ENCODE measurements at places on chromosomes 4 and X.
A peak's percentile ranks its signal among the peaks of the same experiment; 100 is the strongest.

DNA sequence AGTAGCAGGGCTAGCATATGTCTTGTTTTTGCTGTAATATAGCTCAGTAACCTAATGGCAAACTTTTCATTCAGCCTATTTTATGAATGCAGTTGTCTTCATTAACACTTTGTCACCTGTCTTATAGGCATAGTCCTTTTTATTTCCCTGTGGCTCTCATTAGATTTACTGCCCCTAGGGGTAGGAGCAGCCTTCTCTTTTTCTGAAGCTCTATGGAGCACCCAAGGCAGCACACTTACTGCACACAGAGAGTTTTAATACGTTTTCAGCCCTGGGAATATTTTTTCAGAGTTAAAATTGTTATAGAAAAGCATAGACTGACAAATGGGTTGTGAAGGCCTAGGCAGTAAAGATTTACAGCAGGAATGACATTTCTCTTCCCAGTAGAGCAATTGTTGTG lies 406.8 kb downstream of the TMA16 start:
- no peak for DNase-seq

DNA sequence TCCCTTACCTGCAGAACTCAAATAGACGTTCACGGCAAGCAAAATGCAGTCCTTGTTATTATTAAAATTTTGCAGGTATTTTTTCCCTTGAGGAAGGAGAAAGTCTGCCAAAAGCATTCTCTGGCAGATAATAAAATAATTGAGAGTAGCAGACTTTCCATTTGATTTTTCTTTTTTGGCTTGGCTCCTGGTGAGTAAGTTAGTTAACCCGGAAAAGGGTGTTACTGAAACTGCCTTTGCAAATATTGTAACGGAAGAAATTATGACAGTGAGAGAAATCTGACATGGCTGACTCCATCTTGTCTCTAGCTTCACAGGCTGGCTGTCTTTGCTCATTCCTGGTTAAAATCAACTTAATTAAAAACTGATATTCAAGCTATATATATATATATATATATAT lies 100.5 kb downstream of the GPR143 start:
- no peak for DNase-seq

- no peak for DNase-seq
These were observed 389.0 kb upstream of the ZFP42 start for GRCh38 chr4:187606581-187606980.

GRCh38 chrX:40011322-40012038 lies 86.3 kb downstream of the BCOR start:
- no peak for DNase-seq

- DNase-seq, result no peak
These were observed 347.8 kb upstream of the PITX2 start for GRCh38 chr4:110970642-110971041.

DNA sequence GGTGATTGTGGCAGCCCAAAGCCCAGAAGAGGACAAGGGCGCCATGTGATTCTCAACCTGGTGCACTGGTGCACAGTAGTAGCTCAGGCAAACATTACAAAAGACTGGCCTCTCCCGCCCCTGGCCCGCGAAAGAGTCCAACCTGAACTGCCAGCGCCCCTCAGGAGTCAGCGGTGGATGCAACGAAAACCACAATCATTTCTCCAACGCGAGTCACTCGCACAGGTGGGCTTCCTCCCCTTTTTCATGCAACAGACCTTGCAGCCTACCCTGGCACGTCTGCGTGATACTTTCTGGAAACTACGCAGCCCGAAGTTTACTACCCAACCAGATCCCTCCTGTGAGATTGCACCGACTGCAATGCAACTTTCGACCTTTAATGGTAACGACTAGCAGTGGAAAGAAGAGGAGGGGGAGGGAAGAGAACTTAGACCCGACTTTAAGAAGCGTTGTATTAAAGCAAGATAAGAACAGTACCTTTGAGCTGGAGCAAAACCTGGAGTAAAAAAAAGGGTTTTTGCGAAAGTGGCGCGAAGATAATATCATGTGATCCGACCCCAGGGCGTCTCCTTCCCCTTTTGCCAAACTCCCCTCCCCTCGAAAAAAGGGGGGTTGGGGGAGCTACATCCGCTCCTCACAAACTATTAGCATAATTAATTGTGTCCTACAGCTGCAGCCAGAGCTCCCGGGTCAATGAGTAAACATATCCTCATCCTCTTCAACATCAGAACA lies 63.3 kb upstream of the CCDC160 start:
- no peak for DNase-seq

GRCh38 chrX:19382555-19383145 lies 38.9 kb downstream of the PDHA1 start:
- peak; percentile 9 for DNase-seq

DNA sequence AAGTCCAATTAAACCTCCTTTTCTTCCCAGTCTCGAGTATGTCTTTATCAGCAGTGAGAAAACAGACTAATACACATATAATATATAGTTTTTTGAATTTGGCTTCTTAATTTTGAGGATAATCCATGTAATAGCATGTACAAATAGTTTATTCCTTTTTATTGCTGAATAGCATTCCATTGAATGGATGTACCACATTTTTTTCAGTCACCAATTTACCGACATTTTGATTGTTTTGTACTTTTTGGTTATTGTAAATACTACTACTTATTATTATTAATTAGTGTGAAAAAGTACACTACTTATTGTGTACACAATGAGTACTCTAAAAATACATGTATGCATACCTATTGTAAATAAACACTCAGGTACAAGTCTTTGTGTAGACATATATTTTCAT lies 42.3 kb upstream of the ANXA10 start:
- no peak for DNase-seq

GRCh38 chr4:76611616-76612207 lies 176.7 kb downstream of the SHROOM3 start:
- DNase-seq, result no peak

DNA sequence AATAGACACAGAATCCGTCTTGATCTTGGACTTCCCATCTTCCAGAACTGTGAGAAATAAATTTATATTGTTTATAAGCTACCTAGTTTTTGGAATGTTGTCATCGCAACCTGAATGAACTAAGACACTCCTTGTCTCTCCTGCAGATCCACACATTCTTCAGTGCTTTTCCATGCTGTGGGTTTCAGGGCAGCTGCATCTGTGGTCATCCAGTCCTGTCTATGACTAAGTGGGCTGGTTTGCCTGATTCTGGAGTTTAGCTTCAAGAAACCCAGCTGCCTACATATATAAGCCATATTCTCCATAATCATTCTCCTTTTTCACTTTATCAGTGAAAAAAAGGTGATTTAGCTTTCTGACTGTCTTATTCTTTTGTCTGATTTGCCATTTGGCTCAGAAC lies 170.3 kb upstream of the KIT start:
- DNase-seq, result no peak

GRCh38 chrX:53116101-53116500 lies 22.2 kb downstream of the KANTR start:
- no peak for DNase-seq

DNA sequence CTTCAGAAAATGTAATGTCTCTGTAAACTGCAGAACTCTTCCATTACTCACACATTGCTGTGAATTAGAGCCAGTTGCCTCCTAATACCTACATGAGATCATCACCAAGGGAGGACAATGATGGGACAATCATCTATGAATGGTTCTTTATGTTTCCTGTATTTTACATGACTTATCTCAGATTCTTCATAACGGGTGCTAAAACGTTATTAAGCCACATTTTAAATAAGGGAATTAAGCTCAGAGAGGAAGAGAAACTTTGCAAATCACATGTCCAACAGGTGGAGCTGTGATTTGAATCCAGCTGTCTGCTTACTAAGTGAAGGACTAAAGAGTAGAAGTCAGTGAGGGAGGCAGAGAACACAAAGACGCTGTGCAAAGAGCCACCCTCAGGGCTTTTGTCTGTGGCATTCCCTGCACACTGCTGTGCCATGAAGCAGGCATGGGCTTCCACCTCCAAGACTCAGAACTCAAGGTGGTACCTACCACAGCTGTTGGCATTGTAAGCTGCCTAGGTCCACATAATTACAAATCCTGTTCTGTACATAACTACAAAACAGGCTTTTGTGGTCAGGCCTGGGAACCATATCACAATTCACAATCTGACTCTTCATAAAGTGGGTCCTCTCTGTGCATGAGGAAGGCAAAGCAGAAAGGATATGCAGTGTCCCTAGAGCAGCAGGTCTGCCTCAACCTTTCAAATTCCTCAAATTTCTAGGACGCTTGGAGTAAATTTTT lies 12.8 kb downstream of the TBC1D9 start:
- no peak for DNase-seq

- DNase-seq, result no peak
These were observed 11.1 kb downstream of the CYSLTR1 start for GRCh38 chrX:78316265-78316664.

GRCh38 chr4:4856071-4857000 lies 3.1 kb upstream of the MSX1 start:
- no peak for DNase-seq

- DNase-seq, result no peak
These were observed 8.8 kb downstream of the ENPEP start for GRCh38 chr4:110484767-110485166.

GRCh38 chrX:130604882-130605281 lies 203.1 kb downstream of the RBMX2 start:
- DNase-seq, result no peak

- DNase-seq, result no peak
These were observed 79.4 kb upstream of the TNIP3 start for GRCh38 chr4:121243485-121243884.

Data from activated CD4-positive, CD25-positive, alpha-beta regulatory T cell (primary cell).